ENCODE measurements at places on chromosomes 12 and 14. TPM values are rescaled to one million over a fixed set of nuclear protein-coding genes. Genes with fewer than 3 reads are reported as not detected.

GRCh38 chr12:83018088-83018487, 331.4 kb downstream of the TMTC2 start:
- no peak overlapping the region for H3K27ac ChIP-seq
- no peaks in the 10 kb centered on the region for H3K36me3 ChIP-seq
- no peak for DNase-seq
- H3K4me3 ChIP-seq: no peak overlapping the region

GRCh38 chr14:93893661-93894261, 33.4 kb upstream of the FAM181A start:
- H3K27ac ChIP-seq: no peak overlapping the region
- no peaks in the 10 kb centered on the region for H3K36me3 ChIP-seq
- no peaks in the 10 kb centered on the region for H3K4me1 ChIP-seq
- no peak overlapping the region for H3K4me3 ChIP-seq

DNA sequence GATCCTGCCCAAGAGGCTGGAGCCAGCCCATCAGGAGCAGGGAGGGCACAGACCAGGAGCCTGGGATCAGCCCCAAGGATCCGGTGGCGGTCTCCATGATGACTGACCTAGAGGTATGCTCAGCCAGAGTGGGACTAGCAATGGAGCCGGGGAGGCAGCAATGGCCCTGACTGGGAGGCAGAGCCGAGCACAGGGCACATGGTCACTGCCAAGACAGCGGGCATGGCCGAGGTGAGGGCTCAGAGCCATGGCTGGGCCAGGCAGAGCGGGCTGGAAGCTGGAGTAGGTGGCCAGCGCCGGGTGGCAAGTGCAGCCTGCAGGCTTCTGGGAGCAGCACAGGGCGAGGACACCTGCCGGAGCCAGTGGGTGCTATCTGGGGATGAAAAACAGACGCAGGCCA, 259.3 kb downstream of the BCL11B start:
- no peaks in the 10 kb centered on the region for H3K36me3 ChIP-seq
- no peaks in the 10 kb centered on the region for H3K27me3 ChIP-seq
- no peak overlapping the region for H3K4me3 ChIP-seq
- no peak overlapping the region for H3K27ac ChIP-seq

DNA sequence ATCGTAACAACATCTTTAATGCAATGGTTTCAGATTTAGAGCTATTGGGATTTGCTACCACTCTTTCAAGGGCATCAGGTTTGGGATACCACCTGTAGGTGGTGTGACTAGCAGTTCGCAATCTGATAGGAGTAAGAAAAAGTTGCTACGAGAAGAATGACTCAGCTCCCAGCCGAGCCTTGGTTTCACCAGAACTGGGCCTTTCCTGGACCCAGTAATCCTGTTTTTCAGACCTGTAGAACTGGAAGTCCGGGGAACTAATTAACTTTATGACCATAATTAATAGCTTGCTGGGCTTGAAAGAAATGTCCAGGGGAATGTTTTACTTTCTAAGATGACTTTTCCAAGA, 770 bp downstream of the ABHD4 start:
- DNase-seq: peak; percentile 92
- H3K27me3 ChIP-seq: peaks cover 17% of the 10 kb centered on the region
- H3K4me1 ChIP-seq: peaks cover 39% of the 10 kb centered on the region
- peaks cover 22% of the 10 kb centered on the region for H3K36me3 ChIP-seq
- H3K4me3 ChIP-seq: peak overlapping the region; percentile 96

SUPT16H gene
- total RNA-seq: 71.3 TPM

DNA sequence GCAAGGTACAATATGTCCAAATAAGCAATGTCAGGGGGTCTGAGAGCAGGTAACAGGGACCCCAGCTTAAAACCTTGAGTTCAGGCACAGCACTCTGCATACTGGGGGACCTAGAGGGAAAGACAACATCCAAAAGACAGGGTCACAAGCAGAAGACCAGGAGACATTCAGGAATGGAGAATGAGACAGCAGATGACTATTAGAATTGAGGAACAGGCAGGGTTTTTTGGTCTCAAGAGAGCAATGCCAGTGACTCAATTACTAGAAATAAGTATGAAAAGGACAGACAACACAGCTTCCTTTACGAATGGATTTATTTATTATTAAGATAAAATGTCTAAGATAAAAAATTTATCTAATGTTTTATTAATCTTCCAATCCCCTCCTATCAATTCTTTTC, 223.0 kb downstream of the PTPRO start:
- DNase-seq: no peak
- H3K4me1 ChIP-seq: peaks cover 5% of the 10 kb centered on the region
- H3K27ac ChIP-seq: no peak overlapping the region

- H3K27ac ChIP-seq: no peak overlapping the region
- no peaks in the 10 kb centered on the region for H3K36me3 ChIP-seq
- no peaks in the 10 kb centered on the region for H3K27me3 ChIP-seq
- no peak overlapping the region for H3K4me3 ChIP-seq
These were observed 295.2 kb downstream of the SLC16A7 start for GRCh38 chr12:59890896-59891579.

- H3K27ac ChIP-seq: no peak overlapping the region
- no peaks in the 10 kb centered on the region for H3K4me1 ChIP-seq
- no peaks in the 10 kb centered on the region for H3K36me3 ChIP-seq
- H3K4me3 ChIP-seq: no peak overlapping the region
- no peaks in the 10 kb centered on the region for H3K27me3 ChIP-seq
- DNase-seq: no peak
These were observed 649.9 kb upstream of the FOXG1 start for GRCh38 chr14:28116716-28117115.

ZDHHC22 gene
- not detected for total RNA-seq

GRCh38 chr12:127885954-127886750, 380.8 kb upstream of the TMEM132C start:
- H3K4me3 ChIP-seq: no peak overlapping the region
- no peak overlapping the region for H3K27ac ChIP-seq
- no peaks in the 10 kb centered on the region for H3K4me1 ChIP-seq
- no peaks in the 10 kb centered on the region for H3K36me3 ChIP-seq
- no peak for DNase-seq

GRCh38 chr12:48999371-49000131, at the start of gene DDN:
Gene DDN, minus strand, starts transcription at chr12:48999375. Its CDS starts 88 bp downstream, at chr12:48999287.
- peaks cover 26% of the 10 kb centered on the region for H3K27me3 ChIP-seq
- peak within 1 kb of the TSS; percentile 68 for H3K4me3 ChIP-seq
- peak within 1 kb of the TSS; percentile 5 for H3K27ac ChIP-seq
- peaks cover 36% of the 10 kb centered on the region for H3K36me3 ChIP-seq
- DNase-seq: peak; percentile 96

GRCh38 chr12:69475237-69475975, 5.2 kb downstream of the FRS2 start:
- peak; percentile 87 for DNase-seq
- no peaks in the 10 kb centered on the region for H3K27me3 ChIP-seq
- H3K4me3 ChIP-seq: peak overlapping the region; percentile 20
- H3K27ac ChIP-seq: peak overlapping the region; percentile 70

MMP19 gene
- 14.7 TPM for total RNA-seq

DNA sequence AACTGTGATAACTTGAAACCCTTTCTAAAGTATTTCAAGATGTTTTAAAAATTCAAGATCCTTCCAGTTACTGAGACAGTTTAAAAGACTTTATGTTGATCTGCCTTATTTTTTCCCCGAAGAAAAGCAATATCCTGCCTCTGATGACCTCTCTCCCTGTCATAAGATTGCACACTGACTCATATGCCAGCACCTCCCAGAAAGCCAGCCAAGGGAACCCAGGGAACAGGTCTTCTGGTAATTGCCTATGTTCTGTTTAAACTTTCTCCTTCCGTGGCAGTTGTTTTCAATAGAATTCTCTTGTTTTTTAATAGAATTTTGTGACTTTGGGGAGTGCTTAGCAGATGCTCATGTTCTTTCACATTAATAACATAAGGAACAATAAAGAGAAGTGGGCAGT, 300.2 kb upstream of the PRKD1 start:
- H3K27ac ChIP-seq: no peak overlapping the region
- H3K4me3 ChIP-seq: no peak overlapping the region
- H3K27me3 ChIP-seq: no peaks in the 10 kb centered on the region
- no peak for DNase-seq
- no peaks in the 10 kb centered on the region for H3K36me3 ChIP-seq

GRCh38 chr14:60904381-60904780, 76.5 kb downstream of the TRMT5 start:
- peaks cover 6% of the 10 kb centered on the region for H3K4me1 ChIP-seq
- H3K27ac ChIP-seq: no peak overlapping the region
- no peak for DNase-seq
- H3K4me3 ChIP-seq: no peak overlapping the region
- H3K36me3 ChIP-seq: no peaks in the 10 kb centered on the region
- H3K27me3 ChIP-seq: no peaks in the 10 kb centered on the region

GYS2 gene
- total RNA-seq: not detected

DNA sequence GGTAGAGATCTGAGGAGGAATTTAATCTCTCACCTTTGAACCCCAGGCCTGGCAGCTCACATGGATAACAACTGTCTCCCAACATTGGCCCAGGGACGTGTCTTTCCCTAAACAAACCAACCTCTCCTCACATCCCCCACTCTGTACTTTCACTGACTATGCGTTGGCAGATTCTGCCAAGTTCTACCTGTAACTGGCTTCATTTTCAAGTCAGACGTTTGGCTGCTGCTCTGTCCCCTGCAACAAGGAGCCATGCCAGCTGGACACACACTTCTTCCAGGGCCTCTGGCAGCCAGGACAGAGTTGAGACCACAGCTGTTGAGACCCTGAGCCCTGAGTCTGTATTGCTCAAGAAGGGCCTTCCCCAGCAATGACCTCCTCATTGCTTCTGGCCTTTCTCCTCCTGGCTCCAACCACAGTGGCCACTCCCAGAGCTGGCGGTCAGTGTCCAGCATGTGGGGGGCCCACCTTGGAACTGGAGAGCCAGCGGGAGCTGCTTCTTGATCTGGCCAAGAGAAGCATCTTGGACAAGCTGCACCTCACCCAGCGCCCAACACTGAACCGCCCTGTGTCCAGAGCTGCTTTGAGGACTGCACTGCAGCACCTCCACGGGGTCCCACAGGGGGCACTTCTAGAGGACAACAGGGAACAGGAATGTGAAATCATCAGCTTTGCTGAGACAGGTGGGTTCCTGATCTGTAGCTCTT, at the start of gene INHBC:
Gene INHBC, plus strand, starts transcription at position 268 of the 707 bp plus-strand sequence. Its CDS starts 103 bp downstream, at position 371.
- no peaks in the 10 kb centered on the region for H3K27me3 ChIP-seq

GRCh38 chr12:96743606-96744005, 163.5 kb upstream of the NEDD1 start:
- no peak overlapping the region for H3K4me3 ChIP-seq
- DNase-seq: no peak
- no peaks in the 10 kb centered on the region for H3K27me3 ChIP-seq
- no peaks in the 10 kb centered on the region for H3K36me3 ChIP-seq
- H3K4me1 ChIP-seq: no peaks in the 10 kb centered on the region
- H3K27ac ChIP-seq: no peak overlapping the region

EVL gene
- 16.6 TPM for total RNA-seq

DNA sequence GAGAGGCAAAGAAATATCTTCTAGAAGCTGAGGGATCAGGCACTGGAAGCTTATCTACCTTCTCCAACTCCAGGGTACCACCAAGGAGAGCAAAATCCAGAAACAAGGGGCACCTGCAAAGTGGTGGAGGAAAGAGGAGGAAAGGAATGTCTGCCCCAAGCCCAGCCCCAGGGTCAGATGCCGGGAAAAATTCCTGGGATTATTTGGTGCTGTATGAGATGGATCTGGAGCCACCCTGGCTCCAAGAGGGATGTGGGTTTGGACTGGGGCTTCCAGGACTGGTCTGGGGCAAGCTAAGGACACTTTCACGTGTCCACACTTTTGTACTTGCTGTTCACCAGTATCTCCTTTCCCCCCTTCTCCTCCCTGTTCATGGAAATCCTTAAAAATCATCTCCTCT, 69.8 kb downstream of the DPF3 start:
- no peak for DNase-seq
- no peaks in the 10 kb centered on the region for H3K4me1 ChIP-seq
- no peak overlapping the region for H3K27ac ChIP-seq
- no peaks in the 10 kb centered on the region for H3K27me3 ChIP-seq
- H3K36me3 ChIP-seq: no peaks in the 10 kb centered on the region

- H3K4me1 ChIP-seq: peaks cover 30% of the 10 kb centered on the region
- H3K36me3 ChIP-seq: no peaks in the 10 kb centered on the region
- no peak overlapping the region for H3K4me3 ChIP-seq
- DNase-seq: no peak
- peak overlapping the region; percentile 81 for H3K27ac ChIP-seq
These were observed 100.3 kb upstream of the PLEKHG7 start for GRCh38 chr12:92602476-92602875.

- H3K36me3 ChIP-seq: no peaks in the 10 kb centered on the region
- H3K27me3 ChIP-seq: peaks cover 5% of the 10 kb centered on the region
- H3K4me3 ChIP-seq: no peak overlapping the region
These were observed 7.4 kb downstream of the SERPINA12 start for GRCh38 chr14:94501588-94502516.

- peaks cover 23% of the 10 kb centered on the region for H3K4me1 ChIP-seq
- no peaks in the 10 kb centered on the region for H3K36me3 ChIP-seq
- no peak overlapping the region for H3K4me3 ChIP-seq
- peak; percentile 82 for DNase-seq
These were observed 1.2 kb upstream of the OAS1 start for GRCh38 chr12:112905451-112906089.
